Right forelimb (tissue), 1 donor: ENCODE measurements at places on chromosomes 6 and 20.

DNA sequence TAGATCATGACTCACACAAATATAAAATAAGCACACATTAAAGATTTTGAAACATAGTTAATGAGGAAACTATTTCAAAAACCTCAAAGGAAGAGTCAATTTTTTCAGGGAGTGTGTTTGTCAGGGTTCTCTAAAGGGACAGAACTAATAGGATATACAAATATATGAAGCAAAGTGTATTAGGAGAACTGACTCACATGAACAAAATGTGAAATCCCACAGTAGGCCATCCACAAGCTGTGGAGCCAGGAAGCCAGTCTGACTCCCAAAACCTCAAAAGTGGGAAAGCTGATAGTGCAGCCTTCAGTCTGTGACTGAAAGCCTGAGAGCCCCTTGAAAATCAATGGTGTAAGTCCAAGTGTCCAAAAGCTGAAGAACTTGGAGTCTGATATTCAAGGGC, 898.0 kb upstream of the EYS start:
- no peak for DNase-seq

GRCh38 chr6:3561725-3562124, 104.9 kb upstream of the SLC22A23 start:
- no peak for DNase-seq

GRCh38 chr6:66357781-66358180, 650.8 kb upstream of the EYS start:
- DNase-seq, result no peak

- DNase-seq, result no peak
Observed at GRCh38 chr6:139520321-139520768, 145.9 kb upstream of the CITED2 start.

DNA sequence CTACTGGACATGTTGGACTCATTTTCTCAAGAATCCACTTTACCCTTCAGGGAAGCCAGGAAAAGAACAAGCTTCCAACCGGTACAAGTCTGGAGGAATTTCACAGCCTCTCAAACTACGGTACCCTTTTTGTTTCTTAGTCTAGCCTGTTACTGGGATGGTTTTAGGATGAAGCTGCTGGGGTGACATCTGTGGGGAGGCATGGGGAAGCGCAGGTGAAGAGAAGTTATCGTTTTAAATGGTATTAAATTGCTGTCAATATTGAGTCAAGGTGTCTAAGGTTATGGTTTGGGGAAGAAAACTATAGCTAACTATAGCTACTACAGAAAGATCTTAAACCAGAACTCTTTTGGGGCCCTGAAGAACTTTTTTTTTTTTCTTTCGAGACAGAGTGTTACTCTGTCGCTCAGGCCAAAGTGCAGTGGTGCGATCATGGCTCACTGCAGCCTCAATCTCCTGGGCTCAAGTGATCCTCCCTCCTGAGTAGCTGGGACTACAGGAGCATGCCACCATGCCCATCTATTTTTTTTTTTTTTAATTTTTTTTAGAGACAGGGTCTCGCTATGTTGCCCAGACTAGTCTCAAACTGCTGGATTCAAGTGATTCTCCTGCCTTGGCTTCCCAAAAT, 128.7 kb downstream of the RIN2 start:
- no peak for DNase-seq

- no peak for DNase-seq
Observed at GRCh38 chr6:162217811-162218493, 509.6 kb downstream of the PRKN start.

GRCh38 chr20:45940053-45940452, 5.6 kb downstream of the PCIF1 start:
- no peak for DNase-seq

DNA sequence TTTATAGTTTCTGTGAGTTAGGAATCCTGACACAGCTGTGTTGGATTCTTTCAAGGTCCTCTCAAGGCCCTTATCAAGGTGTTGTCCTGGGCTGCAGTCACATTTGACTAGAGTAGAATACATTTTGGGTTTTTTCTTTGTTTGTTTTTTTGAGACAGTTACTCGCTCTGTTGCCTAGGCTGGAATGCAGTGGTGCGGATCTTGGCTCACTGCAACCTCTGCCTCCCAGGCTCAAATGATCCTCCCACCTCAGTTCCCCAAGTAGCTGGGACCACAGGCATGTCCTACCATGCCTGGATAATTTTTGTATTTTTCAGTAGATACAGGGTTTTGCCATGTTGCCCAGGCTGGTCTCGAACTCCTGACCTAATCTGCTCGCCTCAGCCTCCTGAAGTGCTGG, 15.7 kb downstream of the NFYA start:
- DNase-seq, result no peak

GRCh38 chr6:136991646-136992045, 53.1 kb downstream of the IL20RA start:
- DNase-seq, result no peak

DNA sequence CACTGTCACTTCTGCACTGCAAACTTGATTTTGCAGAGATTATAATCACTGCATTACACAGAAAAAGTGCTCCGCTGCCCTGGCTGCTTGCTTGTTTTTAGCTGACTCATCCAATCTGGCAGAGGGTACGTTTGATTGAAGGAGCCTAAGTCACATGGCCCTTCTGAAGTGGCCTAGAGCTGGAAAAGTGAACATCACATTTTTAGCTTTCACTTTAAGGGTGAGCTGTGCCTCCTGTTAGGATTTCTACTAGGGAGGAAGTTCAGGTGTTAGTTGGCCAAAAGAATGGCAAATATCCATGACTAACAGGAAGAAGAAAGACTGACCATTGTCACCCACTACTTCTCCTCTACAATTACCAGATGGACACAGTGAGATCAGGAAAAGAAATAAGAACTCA, 889.1 kb upstream of the MAP3K7 start:
- DNase-seq, result no peak

DNA sequence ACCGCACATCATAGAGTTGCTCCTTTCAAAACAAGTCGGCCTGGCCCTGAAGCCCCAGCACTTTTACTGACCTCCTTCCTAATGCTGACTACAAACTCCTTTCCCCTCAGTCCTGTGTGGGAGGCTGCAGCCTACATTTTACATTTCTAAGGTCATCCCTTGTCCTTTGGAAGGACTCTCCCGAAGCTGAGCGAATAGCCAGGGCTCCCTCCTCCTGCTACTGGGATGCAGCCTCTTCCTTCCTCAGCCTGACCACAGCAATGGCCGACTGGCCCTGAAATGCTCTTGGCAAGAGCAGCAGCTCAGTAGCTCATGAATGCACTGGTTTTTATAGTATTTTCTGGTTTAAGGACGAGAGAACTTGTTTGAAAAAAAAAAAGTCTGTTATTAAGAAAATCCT, 679 bp downstream of the ADGRF5 start:
- DNase-seq, result no peak

- no peak for DNase-seq
Observed at GRCh38 chr20:38751360-38751976, 3.2 kb downstream of the ACTR5 start.

- peak; percentile 56 for DNase-seq
Observed at GRCh38 chr20:31472395-31473330, 2.3 kb downstream of the DEFB124 start.

GRCh38 chr6:142757852-142758628, 186.9 kb downstream of the HIVEP2 start:
- DNase-seq, result no peak

GRCh38 chr20:44324343-44324742, 12.5 kb upstream of the R3HDML start:
- DNase-seq, result no peak

DNA sequence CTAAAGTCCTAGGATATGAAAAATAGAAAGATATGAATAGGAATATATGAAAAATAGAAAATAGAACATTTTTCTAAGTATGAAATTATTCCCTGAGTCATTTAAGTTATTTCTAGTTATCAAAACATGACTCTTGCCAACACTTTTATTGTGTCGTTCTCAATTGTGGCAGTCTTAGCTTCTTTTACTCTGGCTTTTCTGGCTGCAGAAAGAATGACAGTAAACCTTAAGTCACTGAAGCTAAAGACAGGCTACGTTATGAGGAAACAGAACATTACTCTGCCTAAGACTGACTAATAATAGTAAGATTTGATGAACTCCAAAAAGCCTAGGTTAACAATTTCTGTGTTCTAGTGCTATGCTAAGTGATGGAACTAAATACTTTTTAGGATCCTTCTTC, 74.6 kb downstream of the AIG1 start:
- DNase-seq, result no peak

DNA sequence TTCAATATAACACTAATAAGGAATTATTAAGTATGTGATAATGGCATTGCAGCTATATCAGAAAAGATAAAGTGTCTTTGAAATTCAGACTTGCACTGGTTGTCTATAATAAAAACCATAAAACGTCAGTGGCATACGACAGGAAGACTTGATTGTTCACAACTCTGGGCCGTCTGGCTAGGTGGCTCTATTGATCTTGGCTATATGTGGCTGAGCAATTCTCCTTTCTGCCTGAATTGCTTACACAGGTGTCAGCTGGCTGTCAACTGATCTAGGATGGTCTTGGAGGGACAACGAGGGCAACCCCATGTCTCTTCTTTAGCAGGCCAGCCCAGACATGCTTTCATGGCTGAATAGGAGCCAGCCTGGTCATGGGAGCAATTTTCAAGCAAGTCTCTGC, 359.1 kb downstream of the QKI start:
- DNase-seq, result no peak

DNA sequence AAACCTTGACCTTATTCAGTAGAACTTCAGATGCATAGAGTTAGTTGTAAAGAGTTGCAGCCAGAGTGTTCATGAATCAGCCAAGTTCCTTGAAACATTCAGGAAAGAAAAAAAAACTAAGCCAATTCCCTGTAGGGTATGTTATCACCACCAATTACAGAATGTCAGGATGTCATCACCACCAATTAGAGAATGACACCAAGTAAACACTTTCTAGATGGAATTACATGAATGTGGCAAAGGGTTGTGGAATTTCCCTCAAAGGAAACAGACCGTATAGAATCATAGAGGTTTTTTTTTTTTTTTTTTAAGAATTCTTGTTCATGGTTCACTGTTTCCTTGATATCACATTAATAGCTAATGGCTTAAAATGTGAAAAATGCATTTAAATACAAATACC, 472.1 kb upstream of the RNF217 start:
- no peak for DNase-seq
